Spinal cord (tissue), 10 donors: ENCODE measurements at places on chromosomes 2 and 18. TPM values are rescaled to one million over a fixed set of nuclear protein-coding genes. Genes with fewer than 3 reads are reported as not detected.

DNA sequence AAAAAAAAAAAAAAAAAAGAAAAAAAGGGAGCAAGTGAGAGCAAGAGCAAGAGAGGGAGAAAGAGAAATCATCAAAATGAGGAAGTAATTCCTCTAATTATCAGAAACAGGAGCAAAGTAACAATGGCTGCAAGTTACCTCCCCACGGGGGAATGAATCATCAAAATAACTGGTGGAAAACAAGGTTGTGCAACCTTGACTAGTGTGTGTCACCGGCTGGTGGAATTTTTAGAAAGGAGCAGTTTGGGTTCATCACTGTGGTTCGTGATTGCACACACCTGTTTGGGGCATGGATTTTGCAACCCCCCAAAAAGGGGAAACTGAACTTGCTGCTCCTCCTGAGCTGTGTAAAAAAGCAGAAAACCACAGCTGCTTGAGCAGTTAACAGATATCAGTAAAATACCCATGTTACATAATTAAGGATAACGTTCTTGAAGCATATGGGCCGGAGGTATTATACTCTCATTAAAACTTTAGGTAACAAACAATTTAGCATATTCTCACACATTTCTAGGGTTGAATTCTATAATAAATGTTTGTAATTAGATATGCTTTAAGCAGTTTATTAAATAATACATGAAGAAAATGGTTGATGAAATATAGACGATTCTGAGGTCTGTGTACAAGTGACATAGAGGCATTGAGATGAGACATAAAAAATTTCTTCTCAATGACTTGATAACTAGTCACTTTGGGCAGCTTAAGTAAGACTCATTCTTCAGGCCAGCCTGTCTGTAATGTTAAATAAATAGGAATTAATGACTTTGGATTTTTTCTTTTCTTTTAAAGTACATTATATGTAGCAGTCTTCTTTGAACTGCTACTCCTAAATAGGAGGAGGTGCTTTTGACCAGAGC is 184.2 kb upstream of the ZEB2 start:
- H3K27ac ChIP-seq: no peak overlapping the region
- no peaks in the 10 kb centered on the region for H3K36me3 ChIP-seq
- H3K27me3 ChIP-seq: no peaks in the 10 kb centered on the region
- no peak overlapping the region for H3K4me3 ChIP-seq
- no peak for DNase-seq

DNA sequence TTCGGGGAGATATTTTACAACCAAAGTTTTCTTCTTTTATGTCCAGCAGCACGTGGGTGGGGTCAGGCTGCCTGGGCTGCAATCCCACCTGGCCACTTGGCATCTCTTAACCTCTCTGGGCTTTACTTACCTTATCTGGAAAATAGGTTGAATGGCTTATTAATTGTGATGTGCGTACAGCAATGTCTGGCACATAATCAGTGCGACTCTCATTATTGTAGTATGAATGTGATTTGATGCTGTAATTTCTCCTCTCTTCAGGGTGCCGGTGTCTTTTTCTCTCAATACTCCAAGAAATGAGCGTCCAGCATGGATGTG is 2.0 kb upstream of the ZAP70 start:
- DNase-seq: no peak
- no peaks in the 10 kb centered on the region for H3K27me3 ChIP-seq
- H3K4me3 ChIP-seq: no peak overlapping the region
- no peak overlapping the region for H3K27ac ChIP-seq
- peaks cover 13% of the 10 kb centered on the region for H3K4me1 ChIP-seq

DNA sequence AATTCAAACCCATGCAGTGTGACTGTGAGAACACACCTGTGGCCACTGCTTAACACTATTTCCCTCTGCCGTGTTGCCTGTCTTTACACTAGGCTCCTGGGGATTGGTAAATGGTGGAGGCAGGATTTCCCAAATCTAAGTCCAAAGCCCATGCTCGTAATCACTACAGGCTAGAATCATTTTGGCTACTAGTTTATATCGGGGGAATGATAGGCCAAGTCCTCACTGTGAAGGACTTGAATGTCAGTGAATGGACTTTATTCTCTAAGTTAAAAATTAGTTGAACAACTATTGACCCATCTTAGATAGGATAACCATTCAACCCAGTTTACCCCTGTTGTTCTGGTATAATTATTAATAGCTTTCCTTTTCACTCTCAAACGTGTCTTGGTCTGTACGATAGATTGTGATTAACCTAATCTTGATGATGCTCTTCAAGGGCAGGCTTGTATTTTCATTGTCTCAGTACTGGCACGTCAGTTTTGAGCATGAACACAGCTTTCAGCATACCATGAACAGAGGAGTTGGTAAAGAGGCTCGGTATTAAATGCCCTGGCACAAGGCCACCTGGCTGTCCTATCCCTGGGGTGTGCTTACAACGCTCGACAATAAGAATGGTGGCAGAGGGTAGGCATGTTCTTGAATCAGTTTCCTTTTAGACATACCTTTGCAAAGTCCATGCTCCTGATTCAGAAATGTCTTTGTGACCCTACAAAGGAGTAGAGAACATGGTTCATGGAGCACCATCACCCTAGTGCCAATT is 148.8 kb downstream of the RTN4 start:
- H3K27me3 ChIP-seq: no peaks in the 10 kb centered on the region
- no peaks in the 10 kb centered on the region for H3K36me3 ChIP-seq
- H3K4me1 ChIP-seq: peaks cover 3% of the 10 kb centered on the region
- no peak overlapping the region for H3K4me3 ChIP-seq
- no peak for DNase-seq
- H3K27ac ChIP-seq: no peak overlapping the region

GRCh38 chr18:6976935-6977334 is 140.7 kb downstream of the LAMA1 start:
- H3K27me3 ChIP-seq: no peaks in the 10 kb centered on the region
- no peak overlapping the region for H3K4me3 ChIP-seq
- H3K36me3 ChIP-seq: peaks cover 18% of the 10 kb centered on the region
- H3K27ac ChIP-seq: no peak overlapping the region

DNA sequence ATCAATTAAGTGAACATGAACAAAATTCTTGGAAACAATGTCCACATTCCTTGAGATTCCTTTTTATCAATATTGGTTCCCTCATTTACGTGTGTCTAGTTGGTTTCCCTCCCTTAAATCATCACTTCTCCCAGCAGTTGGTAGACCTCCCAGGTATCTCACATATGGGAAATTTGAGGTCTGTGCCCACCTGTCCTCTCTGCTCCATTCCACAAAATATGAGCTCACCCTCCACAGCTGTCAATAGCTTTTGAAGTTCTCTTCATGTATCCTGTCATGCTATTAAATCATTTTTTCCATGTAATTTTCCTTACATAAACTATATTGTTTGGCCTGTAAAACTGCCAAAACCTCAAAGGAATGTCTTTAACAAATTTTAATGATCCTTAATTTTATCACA is 992.2 kb upstream of the ACVR2A start:
- H3K27ac ChIP-seq: no peak overlapping the region
- DNase-seq: no peak
- H3K27me3 ChIP-seq: no peaks in the 10 kb centered on the region
- no peaks in the 10 kb centered on the region for H3K36me3 ChIP-seq

GRCh38 chr2:230939691-230940470 is 14.8 kb upstream of the GPR55 start:
- no peaks in the 10 kb centered on the region for H3K36me3 ChIP-seq
- no peaks in the 10 kb centered on the region for H3K27me3 ChIP-seq
- no peak overlapping the region for H3K27ac ChIP-seq
- no peak overlapping the region for H3K4me3 ChIP-seq

DNA sequence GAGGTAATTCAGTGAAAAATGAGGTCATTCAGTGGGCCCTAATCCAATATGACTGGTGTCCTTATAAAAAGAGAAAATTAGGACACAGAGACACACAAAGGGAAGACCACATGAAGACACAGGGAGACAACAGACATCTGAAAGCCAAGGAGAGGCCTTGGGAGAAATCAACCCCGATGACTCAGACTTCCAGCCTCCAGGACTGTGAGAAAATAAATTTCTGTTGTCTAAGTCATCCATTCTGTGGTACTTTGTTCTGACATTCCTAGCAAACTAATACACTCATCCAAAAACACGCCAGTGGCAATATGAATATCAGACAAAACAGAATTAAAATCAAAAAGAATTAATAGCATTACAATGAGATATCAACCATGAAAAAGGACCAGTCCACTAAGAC is 303.7 kb downstream of the SS18 start:
- no peak for DNase-seq
- no peaks in the 10 kb centered on the region for H3K27me3 ChIP-seq
- H3K4me1 ChIP-seq: no peaks in the 10 kb centered on the region

DNA sequence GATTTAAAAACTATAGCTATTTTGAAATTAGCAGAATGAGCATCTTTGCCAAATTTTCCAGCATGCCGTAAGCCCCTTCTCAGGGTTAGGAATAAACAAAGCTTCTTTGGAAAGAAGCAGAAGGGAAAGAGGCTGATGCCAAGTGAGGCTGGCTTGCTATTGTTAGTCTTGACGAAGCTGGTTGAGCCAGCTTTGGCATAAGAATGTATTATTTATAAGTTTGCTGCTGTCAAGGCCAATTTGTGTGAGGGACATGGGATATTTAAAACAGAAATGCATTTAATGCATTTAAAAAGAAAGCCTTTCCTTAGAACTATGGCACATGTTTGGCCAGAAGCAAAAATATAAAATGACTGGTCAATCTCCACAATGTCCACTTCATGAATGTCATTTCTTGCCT is 52.5 kb upstream of the TTN start:
- no peak for DNase-seq
- H3K36me3 ChIP-seq: no peaks in the 10 kb centered on the region
- H3K27me3 ChIP-seq: no peaks in the 10 kb centered on the region
- no peak overlapping the region for H3K4me3 ChIP-seq

GRCh38 chr2:186995092-186995491 is 146.1 kb upstream of the ZSWIM2 start:
- H3K36me3 ChIP-seq: no peaks in the 10 kb centered on the region
- H3K27ac ChIP-seq: no peak overlapping the region
- no peak for DNase-seq
- H3K4me1 ChIP-seq: no peaks in the 10 kb centered on the region

DNA sequence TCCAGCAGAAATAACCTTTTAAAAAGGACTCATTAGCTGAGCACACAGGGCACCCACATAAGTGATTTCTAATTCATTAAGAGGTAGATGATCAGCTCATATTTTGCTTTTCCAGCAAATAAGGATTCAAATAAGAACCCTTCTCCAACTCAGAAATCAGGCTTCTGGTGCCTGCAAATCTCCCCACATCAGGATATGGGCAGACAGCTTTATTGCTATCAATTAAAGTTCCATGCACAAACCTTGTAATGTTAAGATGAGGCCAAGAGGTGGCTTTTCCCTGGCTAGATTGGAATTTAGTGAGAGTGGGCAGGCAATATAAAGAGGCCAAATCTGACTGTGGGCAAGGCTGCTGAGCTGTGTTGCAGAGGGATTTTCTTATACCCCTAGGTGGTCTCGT is 193.6 kb downstream of the SH3RF3 start:
- H3K4me1 ChIP-seq: peaks cover 32% of the 10 kb centered on the region
- no peak overlapping the region for H3K4me3 ChIP-seq
- DNase-seq: no peak
- no peaks in the 10 kb centered on the region for H3K36me3 ChIP-seq
- H3K27ac ChIP-seq: no peak overlapping the region
- no peaks in the 10 kb centered on the region for H3K27me3 ChIP-seq

- H3K27me3 ChIP-seq: no peaks in the 10 kb centered on the region
- no peak overlapping the region for H3K4me3 ChIP-seq
- DNase-seq: no peak
Observed at GRCh38 chr2:218194880-218195279, 22.1 kb upstream of the ARPC2 start.

DNA sequence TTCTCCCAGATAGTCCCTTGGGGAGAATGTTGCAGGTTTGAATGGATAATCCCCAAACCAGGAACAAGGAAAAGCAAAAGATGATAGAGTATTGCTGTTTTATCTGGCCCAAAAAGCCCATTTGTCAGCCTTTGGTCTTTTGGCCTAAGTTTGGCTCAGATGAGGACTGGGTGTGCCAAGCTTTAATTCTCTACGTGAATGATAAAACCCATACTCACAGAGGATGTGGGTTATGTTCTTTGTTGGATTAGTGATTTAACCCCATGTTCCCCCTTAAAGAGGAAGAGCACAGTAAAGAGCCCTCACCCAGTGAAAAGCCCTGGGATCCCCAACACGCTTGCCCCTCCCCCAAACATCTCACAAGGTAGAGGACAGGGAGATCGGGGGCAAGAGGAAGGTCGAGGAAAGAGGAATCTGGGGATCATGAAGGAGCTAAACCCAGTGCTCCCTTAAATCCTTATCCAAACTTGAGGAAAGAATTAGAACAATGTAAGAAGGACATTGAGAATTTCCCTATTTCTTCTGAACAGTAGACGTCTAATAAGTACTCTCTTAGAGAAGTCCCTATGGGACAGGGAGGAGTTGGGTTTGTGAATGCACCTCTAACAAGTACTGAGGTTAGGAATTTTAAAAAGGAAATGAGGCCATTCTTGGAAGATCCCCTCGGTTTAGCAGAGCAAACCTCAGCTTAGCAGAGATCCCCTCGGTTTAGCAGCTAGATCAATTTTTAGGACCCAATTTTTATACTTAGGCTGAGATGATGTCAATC is 105.0 kb downstream of the HIBCH start:
- H3K36me3 ChIP-seq: peaks cover 3% of the 10 kb centered on the region
- peak; percentile 8 for DNase-seq
- no peak overlapping the region for H3K27ac ChIP-seq
- H3K27me3 ChIP-seq: no peaks in the 10 kb centered on the region
- no peak overlapping the region for H3K4me3 ChIP-seq
- H3K4me1 ChIP-seq: peaks cover 18% of the 10 kb centered on the region

DNA sequence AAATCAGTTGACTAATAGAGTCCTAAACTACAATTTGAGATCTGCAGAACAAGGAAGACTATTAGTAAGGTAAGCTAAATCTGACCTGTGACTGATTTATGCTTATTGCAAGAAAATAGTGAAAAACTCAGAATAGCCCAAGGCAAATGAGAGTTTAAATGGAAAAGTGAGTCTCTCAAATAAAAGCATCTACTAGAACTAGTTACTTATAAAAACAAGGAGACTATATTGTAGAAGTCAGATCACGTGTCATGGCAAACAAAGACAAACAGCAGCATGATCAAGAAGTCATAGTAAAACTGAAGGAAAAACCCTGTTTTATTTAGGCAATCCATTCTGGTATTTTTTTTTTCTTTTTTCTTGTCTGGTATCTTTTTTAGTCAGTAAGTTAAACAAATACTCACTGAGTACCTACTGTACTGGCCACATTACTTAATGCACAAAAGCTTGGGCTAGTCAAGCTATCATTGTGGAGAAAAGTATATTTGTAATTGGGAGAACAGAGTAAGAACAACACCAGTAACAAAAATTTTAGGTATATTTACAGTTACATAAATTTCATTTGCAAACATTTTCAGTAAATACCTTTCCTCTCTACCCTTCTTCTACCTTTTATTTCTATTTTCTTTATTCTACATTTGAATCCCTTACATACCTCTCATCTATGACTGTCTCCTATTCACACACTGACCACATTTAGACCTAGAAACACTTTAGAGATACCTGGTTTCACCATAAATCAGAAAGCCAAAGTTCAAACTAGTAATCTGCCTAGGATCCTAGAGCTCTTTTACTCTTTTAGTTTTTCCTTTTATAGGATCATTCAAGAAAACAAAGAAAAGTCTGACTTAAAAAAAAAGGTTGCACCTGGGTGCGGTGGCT is 23.7 kb downstream of the CCDC88A start:
- H3K27me3 ChIP-seq: no peaks in the 10 kb centered on the region
- H3K4me1 ChIP-seq: no peaks in the 10 kb centered on the region

The KIDINS220 gene
- total RNA-seq: 151 TPM

The GCG gene
- not detected for total RNA-seq

The NGEF gene
- total RNA-seq: 19.4 TPM

The CD207 gene
- total RNA-seq: not detected
